ENCODE measurements at places on chromosomes 12 and 14.

DNA sequence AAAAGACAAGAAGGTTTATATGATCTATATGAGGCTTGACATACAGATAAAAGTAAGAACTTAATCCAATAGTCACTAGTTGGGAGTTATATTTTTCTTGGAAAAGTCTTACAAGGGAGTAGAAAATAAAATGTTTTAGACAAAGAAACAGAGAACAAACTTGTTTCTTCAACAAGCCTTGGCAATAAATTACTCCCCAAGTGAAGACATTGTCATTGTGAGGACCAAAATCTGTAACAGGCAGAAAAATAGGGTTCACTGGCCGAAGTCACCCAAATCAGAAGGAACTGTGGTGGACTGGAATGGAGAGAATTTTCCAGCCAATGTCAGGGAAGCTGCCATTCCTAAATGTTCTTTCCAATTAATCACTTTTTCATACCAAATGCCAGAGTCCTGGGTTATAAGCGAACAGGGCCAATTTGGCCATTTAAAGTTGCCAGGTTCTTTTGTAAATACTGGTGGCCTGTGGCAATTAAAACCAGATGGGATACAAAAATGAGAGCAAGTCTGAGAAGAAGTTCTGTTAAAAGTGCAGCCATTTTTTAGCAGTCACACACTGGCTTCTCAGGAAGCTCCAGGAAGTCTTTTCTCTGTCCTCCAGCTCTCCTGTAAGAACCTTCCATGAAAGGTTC, 117.3 kb upstream of the OVCH1 start:
- no peak for DNase-seq

DNA sequence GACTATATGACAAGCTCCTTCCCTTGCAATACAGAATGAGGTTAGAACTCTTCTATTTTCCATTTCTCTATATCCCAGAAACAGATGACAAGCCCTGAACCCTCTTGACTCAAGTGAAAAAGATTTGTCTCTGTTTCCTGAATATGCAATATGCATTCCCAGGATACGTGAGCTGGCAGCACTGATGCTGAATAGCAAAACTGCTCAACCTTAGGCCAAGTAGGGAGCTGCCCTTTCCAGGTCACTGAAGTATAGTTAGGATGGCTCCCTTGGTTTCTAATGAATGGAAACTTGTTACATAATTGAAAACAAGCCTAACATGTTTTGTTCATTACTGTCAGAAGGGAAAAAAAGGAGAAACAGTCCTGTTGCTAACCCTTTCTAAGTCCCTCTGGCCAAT, 47.9 kb upstream of the PLEKHG7 start:
- no peak for DNase-seq

DNA sequence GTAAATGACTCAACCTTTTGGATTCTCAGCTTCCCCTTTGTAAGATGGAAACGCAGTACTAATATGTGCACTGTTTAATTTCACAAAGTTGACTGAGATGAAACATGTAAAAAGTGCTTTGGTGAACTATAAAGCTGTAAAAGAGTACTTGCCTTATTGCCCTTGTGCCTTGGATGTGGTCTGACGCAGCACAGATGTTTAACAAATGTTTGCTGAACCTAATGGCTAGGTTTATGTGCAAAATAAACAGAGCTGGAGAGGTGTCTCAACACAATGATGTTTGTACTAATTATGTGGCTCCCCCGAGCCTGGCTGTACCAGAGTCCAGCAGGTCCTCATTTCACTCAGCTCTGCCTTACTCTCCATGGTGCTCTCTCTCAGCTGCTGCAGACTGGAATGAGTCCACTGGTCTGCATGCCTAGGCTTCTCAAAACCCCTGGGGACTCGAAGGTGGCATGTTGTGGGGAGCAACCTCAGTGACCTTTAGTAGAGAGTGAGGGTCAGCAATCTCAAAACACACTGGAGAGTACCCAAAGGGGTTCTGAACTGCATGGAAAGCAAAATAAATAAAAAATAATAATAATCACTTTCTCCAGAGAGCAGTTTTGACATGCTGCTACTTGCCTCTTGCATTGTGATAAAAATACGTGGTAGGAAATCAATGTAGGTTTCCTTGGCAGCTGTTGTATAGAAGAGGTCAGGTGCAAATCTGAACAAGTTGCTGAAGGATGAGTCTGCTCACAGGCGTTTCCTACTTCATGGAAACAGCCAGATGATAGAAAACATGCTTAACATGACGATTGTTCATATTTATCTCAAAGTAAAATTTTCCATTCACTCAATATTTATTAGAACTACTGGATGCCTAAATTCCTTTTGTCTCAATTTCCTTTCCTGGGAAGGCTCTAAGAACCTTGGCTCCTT, 8.5 kb upstream of the AMIGO2 start:
- DNase-seq = no peak

- DNase-seq = no peak
Observed at GRCh38 chr14:95072310-95072905, 84.9 kb downstream of the DICER1 start.

DNA sequence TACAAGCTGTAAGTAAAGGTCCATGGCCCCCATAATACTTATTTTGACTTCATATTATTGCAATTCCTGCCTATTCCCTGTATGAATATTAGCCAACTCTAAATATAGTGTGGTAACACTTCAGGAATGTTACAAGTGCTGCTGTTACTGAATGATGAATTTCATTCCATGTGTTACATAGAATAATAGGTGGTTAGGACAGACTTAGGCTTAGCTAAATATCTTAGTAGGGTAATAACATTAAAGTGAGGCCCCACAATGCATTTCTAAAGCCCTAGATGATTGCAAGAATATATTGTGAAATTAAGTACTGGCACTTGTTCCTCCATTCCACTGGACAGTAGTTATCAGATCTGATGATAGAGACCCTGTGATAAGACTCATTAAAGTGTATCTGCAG, 182.7 kb downstream of the PCNX1 start:
- no peak for DNase-seq

DNA sequence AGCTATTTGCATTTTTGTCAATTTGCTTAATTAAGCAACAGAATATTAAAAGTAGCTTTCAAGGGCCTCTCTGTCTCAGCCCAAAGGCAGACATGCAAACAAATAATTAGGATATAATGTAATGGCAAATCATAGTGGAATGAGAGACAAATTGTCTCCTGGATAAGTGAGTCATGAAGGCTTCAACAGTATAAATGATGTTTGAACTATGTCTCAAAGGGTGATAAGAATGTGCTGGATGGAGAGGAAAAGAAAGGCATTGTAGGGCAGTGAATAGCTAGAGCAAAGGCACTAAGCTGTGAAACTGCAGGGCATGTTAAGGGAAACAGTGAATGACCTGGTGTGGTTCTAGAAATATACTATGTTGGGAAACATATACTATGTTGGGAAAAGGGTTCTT, 53.5 kb upstream of the PPP1R12A start:
- no peak for DNase-seq

DNA sequence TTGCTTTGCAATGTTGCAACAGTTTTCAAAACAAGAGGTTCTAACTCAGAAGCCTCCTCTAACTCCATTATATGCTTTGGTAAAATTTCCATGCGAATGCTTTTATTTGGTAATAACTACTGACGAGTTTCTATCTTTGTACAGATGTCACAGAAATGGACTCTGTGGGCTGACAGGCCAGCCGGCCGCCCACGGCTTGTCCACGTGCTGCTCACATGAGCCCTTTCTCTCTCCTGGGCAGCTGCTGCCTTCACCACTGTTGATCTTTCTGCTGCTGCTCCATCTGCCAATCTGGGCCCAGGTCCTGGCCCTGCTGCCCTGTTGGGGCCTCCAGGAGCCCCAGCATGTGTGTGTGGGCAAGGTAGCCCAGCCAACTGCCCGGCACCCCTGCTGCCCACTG, 168.2 kb upstream of the TMEM132C start:
- DNase-seq = no peak

- no peak for DNase-seq
Observed at GRCh38 chr12:123225443-123225842, 7.5 kb downstream of the MPHOSPH9 start.

- DNase-seq = no peak
Observed at GRCh38 chr12:1553987-1554982, 40.1 kb downstream of the FBXL14 start.

DNA sequence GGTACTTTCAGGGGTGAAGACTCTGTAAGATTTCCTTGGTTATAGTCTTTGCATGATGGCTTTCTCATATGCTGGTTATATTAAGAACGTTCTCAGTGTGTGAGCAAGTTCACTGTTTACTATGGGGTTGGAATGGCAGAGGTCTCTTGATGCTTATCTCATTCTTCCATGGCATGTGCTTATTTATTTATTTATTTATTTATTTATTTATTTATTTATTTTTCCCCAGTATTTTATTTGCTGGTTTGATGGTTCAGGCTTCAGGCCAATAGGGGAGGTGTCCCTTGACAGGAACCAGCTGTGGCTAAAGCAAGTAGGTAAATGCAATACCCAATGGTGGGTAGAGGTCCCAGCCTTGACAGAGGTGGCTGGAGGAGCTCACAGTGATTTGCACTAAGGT, 161.3 kb upstream of the GARIN6 start:
- no peak for DNase-seq

GRCh38 chr12:103557628-103558010, 29.5 kb upstream of the STAB2 start:
- no peak for DNase-seq

DNA sequence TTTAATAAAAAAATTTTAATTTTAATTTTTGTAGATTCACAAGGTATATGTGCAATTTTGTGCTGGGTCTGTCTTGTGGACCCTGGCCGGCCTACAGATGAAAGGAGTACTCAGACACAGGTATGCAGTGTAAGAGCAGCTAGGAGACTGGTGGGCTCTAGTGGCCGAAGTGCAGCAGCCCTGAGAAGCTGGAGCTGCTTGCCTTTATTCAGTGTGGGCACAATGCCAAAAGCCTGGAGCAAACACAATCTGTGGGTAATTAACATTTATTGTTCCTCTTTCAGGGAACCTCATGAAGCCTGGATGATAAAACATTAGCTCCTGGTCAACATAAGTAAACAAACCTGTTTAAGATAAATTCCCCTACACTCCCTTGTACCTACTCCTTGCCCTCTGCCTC, 135.7 kb upstream of the SEL1L start:
- no peak for DNase-seq

GRCh38 chr12:92502417-92503028, 200.3 kb upstream of the PLEKHG7 start:
- DNase-seq = no peak

DNA sequence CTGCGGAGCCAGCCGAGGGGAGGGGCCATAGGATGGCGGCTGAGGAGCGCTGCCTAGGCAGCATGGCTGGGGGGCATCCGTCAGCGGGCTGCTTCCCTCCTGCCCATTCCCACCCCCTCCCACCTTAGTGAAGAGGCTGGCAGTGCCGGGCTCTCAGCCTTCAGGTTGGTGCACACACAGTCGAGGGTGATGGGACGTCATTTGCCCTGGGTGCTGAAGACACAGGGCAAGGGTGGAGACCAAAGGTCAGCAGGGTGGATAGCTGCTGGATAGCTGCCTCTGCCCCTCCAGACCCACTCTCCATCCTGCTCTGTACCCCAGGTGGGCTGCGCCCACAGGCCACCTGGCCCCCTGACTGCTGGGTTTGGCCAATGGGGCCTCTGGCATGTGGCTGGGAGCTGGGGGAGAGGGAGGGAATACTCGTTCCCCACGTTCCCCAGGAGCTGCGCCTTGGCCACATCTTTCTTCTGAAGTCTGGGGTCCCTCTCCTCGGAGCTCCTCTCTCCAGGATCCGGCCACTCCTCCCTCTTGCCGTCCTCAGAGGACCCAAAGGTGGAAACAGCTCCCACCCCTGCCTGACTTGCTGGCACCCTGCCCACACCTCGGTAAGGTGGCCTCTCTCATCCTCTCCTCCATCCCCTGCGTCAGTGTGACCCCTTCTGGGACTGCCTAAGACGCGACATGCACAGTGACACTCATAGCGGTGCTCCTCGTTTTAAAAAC, 11.2 kb upstream of the CDC42BPB start:
- no peak for DNase-seq

DNA sequence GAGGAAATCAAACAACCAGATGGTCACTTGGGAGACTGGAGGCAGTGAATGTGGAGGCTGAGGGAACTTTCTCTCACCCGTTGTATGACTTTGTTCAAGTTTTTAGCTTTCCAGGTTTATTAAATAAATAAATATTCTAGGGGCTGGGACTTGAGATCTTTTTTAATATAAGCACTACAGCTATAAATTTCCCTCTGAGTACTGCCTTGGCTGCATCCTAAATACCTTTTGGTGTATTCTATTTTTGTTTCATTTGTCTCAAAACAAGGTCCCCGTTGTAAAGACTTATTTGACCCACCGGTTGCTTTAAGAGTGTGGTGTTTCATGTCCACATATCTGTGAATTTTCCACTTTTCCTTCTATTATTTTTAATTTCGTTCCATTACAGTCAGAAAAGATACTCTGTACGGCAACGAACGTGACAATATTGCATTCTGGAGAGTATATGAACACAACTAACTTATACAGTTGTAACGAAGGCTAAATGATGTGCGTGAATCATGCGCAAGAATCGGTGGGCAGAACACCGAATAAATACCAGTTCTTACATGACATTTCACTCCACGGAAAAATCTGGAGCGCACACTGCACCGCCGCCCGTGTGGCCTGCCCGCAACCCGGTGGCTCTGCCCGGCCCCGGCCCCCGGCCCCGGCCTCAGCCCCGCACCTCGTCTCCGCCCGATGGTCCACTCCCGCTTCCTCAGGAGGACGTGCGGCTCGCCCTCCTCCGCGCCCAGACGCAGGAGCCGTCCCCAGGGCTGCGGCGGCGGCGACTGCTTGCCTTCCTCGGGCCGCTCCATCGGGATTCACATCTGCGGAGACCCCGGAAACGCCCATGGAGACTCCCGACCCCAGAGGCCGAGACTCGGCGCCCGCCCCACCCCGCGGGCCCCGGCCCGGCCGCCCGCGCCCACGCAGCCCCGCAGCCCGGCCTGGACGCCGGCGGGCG, 602 bp downstream of the CHFR start:
- no peak for DNase-seq

DNA sequence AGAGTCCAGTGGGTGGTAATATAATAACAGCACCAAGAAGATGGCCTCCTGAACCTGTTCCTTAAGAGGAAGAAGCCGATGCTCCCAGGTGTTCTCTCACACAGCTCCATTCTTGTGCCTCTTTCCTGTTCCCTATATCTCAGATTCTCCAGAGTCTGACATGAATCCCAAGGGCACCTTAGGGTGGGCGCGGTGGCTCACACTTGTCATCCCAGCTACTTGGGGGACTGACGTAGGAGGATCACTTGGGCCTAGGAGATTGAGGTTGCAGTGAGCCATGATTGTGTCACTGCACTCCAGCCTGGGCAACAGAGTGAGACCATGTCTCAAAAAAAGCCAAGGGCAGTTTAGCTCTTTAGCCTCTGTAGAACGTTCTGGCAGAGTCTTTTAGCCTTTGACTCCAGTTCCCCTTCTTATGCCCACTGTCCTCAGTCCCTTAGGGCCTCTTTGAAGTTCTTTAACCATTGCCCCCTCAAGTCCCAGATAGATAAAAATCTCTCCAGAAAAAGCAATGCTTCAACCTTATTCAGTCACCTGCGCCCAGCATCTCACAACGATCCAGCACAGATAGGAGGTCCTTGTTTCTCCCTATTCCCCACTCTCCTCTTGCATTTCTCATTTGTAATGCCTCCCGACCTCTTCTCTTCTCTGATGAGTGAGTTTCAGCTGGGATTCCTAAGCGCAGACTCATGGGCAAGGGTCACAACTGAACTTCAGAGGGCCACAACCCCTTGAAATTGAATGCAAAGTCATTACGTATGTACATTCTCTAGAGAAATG, 4.7 kb downstream of the CCDC184 start:
- no peak for DNase-seq

- no peak for DNase-seq
Observed at GRCh38 chr12:53965281-53966084, 7.4 kb upstream of the HOXC11 start.

All from T follicular helper cell (primary cell).